IMR-90 (cell line): ENCODE measurements at places on chromosomes 5 and 9. TPM values are rescaled to one million over a fixed set of nuclear protein-coding genes. Genes with fewer than 3 reads are reported as not detected.

The GPR150 gene
- under 0.01 TPM in 2 replicates for total RNA-seq

The TMEM252 gene
- not detected in 2 replicates for total RNA-seq

The FIBCD1 gene
- 1.1 and 2.2 TPM in 2 replicates for total RNA-seq

DNA sequence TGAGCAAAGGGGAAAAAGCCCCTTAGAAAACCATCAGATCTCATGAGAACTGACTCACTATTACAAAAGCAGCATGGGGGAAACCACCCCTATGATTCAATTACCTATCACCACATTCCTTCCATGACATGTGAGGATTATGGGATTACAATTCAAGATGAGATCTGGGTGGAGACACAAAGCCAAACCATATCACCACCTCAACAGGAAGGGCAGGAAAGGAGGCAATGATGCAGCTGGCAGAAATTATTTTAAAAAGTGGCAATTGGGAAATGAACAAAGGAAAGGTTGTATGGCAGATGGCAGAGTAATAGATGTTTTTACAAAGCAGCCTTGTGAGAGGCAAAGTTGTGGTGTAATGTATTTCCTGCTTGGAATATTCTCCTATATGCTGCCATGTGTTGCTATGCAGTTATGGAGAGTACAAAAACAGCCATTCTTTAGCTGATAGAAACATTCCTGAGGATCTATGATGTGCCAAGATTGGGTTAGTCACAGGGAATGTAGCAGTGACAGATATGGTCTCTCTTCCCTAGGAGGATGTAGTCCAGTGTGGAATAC is 138.8 kb downstream of the SMC2 start:
- DNase-seq = no peak

DNA sequence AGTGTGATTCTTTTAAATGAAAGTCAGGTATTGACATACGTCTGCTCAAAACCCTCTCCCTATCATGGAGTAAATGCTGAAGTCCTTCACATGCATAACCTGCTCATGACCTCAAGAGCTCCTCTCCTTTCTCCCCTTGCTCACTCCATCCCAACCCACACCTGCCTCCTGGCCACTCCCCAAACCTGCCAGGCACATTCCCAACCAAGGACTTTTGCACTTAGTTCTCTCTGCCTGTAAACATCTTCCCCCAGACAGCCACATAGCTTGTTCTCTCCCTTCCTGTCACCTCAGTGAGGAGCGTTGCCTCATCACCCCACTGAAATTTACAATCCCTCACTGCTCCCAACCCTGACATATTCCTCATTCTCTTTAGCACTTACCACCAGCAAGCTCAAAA is 8.7 kb downstream of the SETD9 start:
- no peak for DNase-seq

DNA sequence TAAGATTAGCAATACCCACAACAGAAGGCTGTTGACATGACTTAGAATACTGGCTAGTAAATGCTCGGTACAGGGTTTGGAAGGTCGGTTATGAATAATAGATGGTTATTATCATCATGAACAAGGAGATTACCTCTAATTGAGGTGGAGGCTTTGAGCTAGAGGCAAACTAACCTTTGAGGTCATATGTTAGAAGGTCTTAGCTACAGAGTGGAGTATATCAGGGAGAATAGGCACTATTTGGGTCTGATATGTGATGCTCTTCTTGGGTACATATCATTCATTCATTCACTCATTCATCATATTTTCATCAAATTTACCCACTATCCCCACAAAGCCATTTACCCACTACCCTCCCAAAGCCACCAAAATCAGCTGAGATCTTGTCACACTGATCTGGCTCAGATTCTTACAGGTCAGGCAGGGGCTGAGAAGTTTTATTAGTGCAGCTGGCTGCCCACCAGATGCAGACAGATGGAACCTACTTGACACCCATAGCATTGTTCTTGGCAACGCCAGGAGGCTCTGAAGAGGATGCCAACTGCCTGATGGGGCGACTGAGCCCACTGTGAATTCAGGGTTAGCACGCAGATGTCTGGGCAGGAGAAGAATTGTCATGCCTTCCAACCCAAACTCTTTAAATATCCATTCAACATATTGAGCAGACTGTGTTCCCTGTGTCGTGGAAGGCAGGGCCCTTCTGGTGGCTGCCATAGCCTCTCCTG is 90.2 kb upstream of the SH3PXD2B start:
- no peak for DNase-seq

DNA sequence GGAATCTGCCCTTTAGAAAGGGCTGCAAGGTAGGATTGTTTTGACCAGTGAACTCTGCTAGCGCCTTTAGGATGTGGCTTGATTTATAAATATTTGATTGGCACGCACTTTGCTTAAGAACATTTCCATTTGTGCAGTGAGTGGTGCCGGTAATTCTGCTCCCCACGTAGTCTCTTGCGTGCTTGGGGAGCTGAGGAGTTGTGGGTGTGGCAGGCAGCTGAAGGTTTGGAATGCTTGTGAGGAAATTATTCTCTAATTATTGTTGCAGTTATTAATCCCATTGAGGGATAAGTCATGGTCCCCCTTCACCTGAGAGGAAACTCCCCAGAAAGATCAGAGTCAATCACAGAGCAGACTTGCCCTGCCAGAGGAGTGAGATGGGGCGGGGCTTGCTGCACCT is 76.7 kb downstream of the FGF1 start:
- no peak for DNase-seq

DNA sequence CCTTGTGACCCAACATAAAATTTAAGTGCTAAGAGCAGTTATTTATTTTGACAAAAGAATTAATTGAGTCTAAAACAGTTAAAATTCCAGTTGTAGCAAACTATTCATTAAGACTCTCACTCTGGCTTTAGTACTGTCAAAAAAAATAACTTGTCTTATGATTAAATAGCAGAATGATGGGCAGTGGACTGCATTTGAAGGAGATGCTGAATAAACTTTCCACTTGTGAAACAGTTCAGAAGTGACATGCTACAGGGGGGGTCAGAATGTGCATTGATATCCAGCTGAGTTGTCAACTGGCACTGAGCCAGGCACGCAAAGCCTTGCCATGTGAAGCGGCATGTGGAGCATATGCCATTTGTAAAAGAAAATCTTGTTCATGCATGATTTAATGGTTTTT is 76.0 kb downstream of the FCHO2 start:
- DNase-seq = peak; percentile 91

GRCh38 chr9:129266536-129266935 is 88.5 kb upstream of the IER5L start:
- no peak for DNase-seq

DNA sequence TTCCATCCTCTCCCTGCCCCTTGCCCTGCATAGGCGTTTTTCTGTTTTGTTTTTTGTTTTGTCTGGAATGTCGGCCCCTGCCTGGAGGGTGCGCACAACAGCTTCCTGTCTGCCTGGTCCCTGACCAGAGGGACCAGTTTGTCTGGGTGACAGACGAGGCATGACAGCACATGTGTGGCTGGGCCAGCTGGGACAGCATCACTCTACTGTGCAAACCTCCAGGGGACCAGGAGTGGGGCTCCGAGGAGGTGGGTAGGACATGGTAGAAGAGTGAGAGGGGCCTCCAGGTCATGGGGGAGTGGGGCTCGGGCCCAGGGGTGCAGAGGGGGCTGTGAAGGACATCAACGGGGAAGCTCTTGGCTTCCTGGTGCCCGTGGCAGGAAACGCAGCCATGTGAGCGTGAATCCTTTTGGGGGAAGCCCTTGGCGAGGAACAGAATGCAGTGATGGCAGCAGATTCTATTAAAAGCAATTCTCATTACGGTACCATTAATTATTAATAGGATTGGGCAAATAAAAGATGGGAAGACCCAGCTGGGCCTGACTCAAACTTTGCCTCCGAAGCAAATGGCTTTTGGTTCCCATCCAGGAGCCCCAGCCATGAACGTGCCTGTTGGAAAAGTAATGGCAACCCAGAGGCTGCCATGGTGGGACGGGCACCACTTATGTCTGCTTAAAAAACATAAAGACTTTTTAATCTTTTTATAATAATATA is 184.4 kb upstream of the IER5L start:
- DNase-seq = no peak

DNA sequence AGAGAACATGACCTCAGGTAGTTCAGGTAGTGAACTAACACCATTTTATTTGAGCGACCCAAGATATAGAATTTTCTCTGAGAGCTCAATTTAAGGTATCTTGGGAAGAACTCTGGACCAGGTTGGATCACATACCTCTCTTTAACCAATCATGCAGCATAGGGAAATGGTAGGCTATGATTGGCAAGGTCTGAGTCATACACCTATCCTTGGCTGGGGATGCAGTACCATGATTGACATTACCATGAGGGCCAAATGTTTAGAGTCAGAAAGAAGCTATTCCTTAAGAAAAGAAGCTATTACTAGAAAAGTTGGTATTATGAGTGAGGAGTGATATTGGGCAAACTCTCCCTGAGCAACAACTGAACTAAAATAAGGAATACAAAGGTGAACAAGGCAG is 258.7 kb downstream of the KCTD16 start:
- no peak for DNase-seq
